PC-9 (cell line): ENCODE measurements at places on chromosomes 5 and 9. TPM values are rescaled to one million over a fixed set of nuclear protein-coding genes. Genes with fewer than 3 reads are reported as not detected.

The FCN1 gene
- not detected in 2 replicates for total RNA-seq

The DDX4 gene
- not detected in 2 replicates for total RNA-seq

The FBLL1 gene
- not detected in 2 replicates for total RNA-seq

The DROSHA gene
- total RNA-seq = 154 and 162 TPM in 2 replicates

The TARS1 gene
- total RNA-seq = 477 and 584 TPM in 2 replicates

The NUTM2F gene
- total RNA-seq = 0.15 TPM in 1 of 2 replicates, not detected in the other

The PCDHGA2 gene
- total RNA-seq = 0.11 and 0.13 TPM in 2 replicates

The TSLP gene
- total RNA-seq = not detected in 2 replicates

The WNT8A gene
- 0.35 TPM in 1 of 2 replicates, not detected in the other for total RNA-seq

The RAB3C gene
- not detected in 2 replicates for total RNA-seq

GRCh38 chr9:93261735-93262523 is 78.0 kb downstream of the WNK2 start:
- H3K4me3 ChIP-seq = no peak overlapping the region
- H3K27ac ChIP-seq = no peak overlapping the region
- DNase-seq = no peak
- H3K36me3 ChIP-seq = no peaks in the 10 kb centered on the region
- no peaks in the 10 kb centered on the region for H3K27me3 ChIP-seq

- no peaks in the 10 kb centered on the region for H3K36me3 ChIP-seq
- H3K4me1 ChIP-seq = no peaks in the 10 kb centered on the region
- H3K27ac ChIP-seq = no peak overlapping the region
- no peaks in the 10 kb centered on the region for H3K27me3 ChIP-seq
- no peak overlapping the region for H3K4me3 ChIP-seq
These were observed 40.6 kb upstream of the CPLX2 start for GRCh38 chr5:175830586-175831300.

DNA sequence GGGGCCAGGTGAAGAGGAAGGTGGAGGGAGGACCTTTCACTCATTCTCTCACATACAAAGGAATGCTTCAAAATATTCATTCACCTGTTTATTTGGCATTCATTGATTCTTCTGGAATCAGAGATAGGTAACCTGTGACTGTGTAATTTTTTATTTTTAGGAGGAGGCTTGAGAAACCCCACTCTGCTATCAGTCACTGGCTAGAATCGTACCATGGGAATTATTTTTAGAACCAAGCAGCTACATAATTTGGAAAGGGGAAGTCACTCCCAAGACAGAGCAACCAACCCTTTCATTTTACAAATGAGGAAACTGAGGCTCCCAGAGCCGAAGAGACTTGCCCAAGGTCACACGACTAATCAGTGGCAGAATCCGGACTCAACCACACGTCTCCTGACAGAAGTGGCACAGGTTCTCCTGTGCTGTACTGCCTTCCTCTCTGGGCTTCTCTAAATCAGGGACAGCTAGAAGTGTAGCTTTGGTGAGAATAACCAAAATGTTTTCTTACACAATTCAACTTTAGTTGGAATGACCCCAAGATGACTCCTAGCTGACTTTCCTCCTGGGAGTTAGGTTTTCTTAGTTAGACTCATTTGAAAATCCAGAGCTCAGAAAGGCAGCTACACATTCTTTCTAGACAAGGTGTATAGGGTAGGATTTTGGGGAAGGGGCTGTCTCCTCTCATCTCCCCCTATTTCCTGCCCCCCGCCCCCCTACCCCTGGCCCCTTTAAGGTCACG is 264.3 kb upstream of the PANK3 start:
- peaks cover 98% of the 10 kb centered on the region for H3K27me3 ChIP-seq
- H3K36me3 ChIP-seq = no peaks in the 10 kb centered on the region
- H3K4me1 ChIP-seq = no peaks in the 10 kb centered on the region
- H3K27ac ChIP-seq = no peak overlapping the region
- DNase-seq = no peak

GRCh38 chr5:74187757-74188156 is 452.8 kb downstream of the ENC1 start:
- H3K27me3 ChIP-seq = no peaks in the 10 kb centered on the region
- no peak overlapping the region for H3K4me3 ChIP-seq
- no peaks in the 10 kb centered on the region for H3K36me3 ChIP-seq
- H3K4me1 ChIP-seq = no peaks in the 10 kb centered on the region

- no peaks in the 10 kb centered on the region for H3K36me3 ChIP-seq
- no peak overlapping the region for H3K4me3 ChIP-seq
- no peaks in the 10 kb centered on the region for H3K4me1 ChIP-seq
- H3K27me3 ChIP-seq = peaks cover 82% of the 10 kb centered on the region
- no peak overlapping the region for H3K27ac ChIP-seq
These were observed 38.7 kb downstream of the KCTD16 start for GRCh38 chr5:144209361-144209760.

DNA sequence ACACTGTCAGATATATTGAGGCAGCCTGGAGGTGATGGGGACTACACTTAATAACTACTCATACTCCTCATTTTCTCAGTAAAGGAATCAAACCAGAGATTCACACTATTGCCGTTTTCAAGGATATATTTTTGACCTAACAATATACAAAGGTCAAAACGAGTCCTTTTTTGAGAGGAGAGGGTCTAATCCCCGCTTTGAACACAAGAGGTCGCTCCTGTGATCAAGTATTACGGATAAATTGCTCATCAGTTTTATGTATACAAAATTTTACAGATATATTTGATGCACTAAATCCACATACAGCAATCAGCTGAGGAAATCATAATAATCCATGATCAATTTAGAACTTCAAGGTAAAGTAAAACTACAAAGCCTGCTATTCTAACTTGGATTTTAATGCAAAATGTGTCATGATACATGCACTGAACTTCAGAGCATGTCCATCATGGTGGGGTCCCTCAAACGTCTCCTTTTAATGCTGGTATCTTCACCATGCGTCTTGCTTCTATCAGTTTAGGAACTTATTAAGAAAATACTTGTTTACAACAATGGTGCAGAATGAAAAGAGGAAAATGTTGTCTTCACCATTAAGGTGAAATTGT is 2.5 kb upstream of the ISL1 start:
- H3K4me1 ChIP-seq = no peaks in the 10 kb centered on the region; the same call in 1 of the 2 replicates
- no peaks in the 10 kb centered on the region for H3K36me3 ChIP-seq
- H3K27ac ChIP-seq = no peak overlapping the region
- no peak overlapping the region for H3K4me3 ChIP-seq
- no peaks in the 10 kb centered on the region for H3K27me3 ChIP-seq

GRCh38 chr9:98610711-98611110 is 98.0 kb downstream of the GABBR2 start:
- H3K4me3 ChIP-seq = no peak overlapping the region
- H3K36me3 ChIP-seq = no peaks in the 10 kb centered on the region
- no peaks in the 10 kb centered on the region for H3K27me3 ChIP-seq
- DNase-seq = no peak

DNA sequence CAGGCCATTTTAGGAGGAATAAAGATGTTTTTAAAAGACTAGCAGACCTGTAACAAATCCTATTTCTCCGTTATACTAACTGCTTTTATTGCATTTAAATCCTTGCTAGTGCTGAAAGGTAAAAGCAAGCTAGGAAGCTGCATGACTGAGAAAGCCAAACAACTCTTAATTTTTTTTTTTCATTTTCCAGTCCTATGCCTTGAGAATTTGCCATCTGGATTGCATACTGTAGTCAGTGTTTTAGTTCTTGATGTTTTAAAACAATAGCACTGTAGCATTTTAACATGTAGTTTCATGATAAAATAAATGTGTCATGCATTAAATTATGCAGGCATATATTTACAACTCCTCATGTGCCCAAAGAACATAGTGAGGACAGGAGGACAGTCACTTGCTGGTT is 108.4 kb upstream of the FGF10 start:
- no peaks in the 10 kb centered on the region for H3K36me3 ChIP-seq
- no peaks in the 10 kb centered on the region for H3K27me3 ChIP-seq
- DNase-seq = no peak
- H3K27ac ChIP-seq = no peak overlapping the region

GRCh38 chr9:127633216-127633862 is 21.3 kb downstream of the STXBP1 start:
- H3K4me3 ChIP-seq = no peak overlapping the region
- no peak for DNase-seq
- no peak overlapping the region for H3K27ac ChIP-seq
- H3K36me3 ChIP-seq = no peaks in the 10 kb centered on the region
- H3K4me1 ChIP-seq = no peaks in the 10 kb centered on the region

DNA sequence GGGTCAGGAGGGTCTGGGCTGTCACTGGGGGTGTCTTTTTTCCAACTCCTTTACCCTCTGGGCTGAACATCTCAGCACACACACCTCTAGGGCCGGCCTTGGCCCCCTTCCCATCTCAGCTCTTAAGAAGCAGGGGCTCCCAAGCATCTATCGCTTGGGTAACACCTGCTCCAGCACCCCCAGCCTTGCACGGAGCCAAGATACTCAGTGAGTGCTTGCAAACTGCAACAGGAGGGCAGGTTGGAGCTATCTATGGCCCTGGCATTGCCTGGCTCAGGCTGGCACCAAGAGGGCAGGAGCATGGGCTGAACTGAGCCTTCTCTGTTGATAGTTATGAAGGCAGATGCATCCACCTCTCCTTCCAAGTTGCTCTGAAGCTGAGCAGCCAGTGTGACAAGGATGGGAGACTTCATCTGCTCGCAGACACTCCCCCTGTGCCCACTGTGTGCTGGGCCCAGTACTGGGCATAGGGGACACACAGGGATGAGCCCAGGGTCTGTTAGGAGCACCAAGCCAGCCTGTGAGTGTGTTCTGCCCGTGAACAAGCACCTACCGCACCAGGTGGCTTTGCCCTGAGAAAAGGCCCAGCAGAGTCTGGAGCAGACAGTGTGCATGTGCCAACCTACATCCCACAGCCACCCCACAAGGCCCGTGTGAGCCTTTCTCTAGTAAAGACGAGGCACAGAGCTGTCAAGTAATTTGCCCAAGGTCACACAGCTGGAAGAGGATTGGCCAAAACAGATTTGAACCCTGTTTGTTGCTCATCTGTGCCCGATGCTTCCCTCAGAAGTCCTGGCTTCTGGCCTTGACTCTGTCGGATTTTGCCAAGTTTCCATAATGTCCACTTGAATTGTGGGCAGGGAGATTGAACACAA is 58.2 kb downstream of the PHF2 start:
- H3K27ac ChIP-seq = no peak overlapping the region
- no peak for DNase-seq
- no peaks in the 10 kb centered on the region for H3K4me1 ChIP-seq
- no peaks in the 10 kb centered on the region for H3K27me3 ChIP-seq
- no peak overlapping the region for H3K4me3 ChIP-seq

GRCh38 chr9:108467653-108468324 is 388.0 kb downstream of the ACTL7B start:
- peaks cover 16% of the 10 kb centered on the region for H3K4me1 ChIP-seq
- no peak overlapping the region for H3K4me3 ChIP-seq
- no peak overlapping the region for H3K27ac ChIP-seq
- no peaks in the 10 kb centered on the region for H3K27me3 ChIP-seq

DNA sequence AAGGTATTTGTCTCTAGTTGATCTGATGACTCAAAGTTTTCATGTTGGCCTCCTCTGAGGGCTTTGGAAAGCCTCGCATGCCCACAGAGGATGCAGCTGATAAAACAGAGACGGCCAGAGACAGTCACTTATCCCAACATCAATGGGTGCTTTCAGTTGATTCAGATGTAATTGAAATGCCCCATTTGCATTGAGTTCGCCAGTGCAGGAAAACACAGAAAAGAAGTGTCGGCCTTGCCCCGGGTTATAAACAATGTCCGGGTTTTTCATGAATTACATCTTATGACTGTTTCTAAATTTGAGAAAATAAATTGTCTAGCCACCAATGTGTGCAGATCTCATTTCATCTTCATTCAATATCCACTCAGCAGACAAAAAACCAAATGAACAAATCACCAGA is 42.2 kb upstream of the ICE1 start:
- H3K36me3 ChIP-seq = no peaks in the 10 kb centered on the region
- H3K4me3 ChIP-seq = no peak overlapping the region
- no peak for DNase-seq
- no peaks in the 10 kb centered on the region for H3K4me1 ChIP-seq
- peaks cover 11% of the 10 kb centered on the region; the same call in 1 of the 2 replicates for H3K27me3 ChIP-seq
- no peak overlapping the region for H3K27ac ChIP-seq

DNA sequence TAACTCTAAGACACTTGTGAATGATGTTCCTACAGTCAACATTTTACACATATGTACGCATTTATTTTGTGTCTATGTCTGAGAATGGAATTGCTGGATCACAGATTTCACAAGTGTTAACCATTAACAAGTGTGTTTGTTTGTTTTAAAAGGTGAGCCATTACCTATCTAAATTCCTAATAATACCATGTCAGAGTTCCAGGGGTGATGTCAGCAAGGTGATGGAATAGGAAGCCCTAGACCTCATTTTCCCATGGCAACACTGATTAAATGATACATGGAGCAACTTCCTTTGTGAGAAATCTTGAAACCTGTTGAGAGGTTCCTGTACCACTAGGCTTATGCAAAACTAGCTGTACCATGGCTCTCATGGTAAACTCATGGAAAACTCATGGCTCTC is 309.7 kb downstream of the CYLC2 start:
- no peak for DNase-seq
- H3K27me3 ChIP-seq = no peaks in the 10 kb centered on the region

GRCh38 chr5:132085686-132086085 is 12.1 kb downstream of the CSF2 start:
- H3K36me3 ChIP-seq = no peaks in the 10 kb centered on the region
- peaks cover 21% of the 10 kb centered on the region; the same call in 1 of the 2 replicates for H3K4me1 ChIP-seq
- DNase-seq = no peak
- H3K27me3 ChIP-seq = no peaks in the 10 kb centered on the region
- H3K4me3 ChIP-seq = no peak overlapping the region

DNA sequence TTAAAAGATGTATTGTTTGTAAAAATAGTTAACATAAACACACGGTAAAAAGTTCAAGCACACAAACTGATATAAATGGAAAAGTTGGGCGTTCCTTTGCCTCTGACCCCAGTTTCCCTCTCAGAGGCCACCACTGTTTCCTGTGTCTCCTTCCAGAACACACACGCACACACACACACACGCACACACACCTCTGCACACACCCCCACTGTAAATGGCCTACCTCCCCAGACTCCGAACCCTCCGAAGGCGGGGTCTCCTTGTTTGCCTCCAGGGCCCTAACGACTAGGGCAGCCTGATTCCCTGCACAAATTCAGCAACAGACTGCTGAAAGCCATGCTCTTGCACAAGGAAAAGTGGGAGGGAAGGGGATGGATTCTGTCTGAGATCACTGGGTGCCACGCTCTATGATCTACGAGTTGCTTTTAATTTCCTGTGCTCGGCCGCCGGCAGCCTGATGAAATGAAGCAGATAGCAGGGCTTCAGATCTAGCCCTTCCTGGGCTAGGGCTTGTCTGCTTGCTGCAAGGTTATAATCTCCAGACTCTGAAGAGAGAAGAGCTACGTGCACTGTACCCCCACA is 184.0 kb upstream of the IL12B start:
- no peak overlapping the region for H3K4me3 ChIP-seq
- no peaks in the 10 kb centered on the region for H3K27me3 ChIP-seq
- H3K4me1 ChIP-seq = peaks cover 56% of the 10 kb centered on the region
- no peak overlapping the region for H3K27ac ChIP-seq
- no peak for DNase-seq

- H3K27ac ChIP-seq = no peak overlapping the region
- peaks cover 16% of the 10 kb centered on the region for H3K27me3 ChIP-seq
- no peaks in the 10 kb centered on the region for H3K36me3 ChIP-seq
- no peak for DNase-seq
- H3K4me1 ChIP-seq = no peaks in the 10 kb centered on the region
These were observed 124.4 kb upstream of the NMUR2 start for GRCh38 chr5:152529440-152529839.
